ENCODE measurements at places on chromosomes 1 and 21.

DNA sequence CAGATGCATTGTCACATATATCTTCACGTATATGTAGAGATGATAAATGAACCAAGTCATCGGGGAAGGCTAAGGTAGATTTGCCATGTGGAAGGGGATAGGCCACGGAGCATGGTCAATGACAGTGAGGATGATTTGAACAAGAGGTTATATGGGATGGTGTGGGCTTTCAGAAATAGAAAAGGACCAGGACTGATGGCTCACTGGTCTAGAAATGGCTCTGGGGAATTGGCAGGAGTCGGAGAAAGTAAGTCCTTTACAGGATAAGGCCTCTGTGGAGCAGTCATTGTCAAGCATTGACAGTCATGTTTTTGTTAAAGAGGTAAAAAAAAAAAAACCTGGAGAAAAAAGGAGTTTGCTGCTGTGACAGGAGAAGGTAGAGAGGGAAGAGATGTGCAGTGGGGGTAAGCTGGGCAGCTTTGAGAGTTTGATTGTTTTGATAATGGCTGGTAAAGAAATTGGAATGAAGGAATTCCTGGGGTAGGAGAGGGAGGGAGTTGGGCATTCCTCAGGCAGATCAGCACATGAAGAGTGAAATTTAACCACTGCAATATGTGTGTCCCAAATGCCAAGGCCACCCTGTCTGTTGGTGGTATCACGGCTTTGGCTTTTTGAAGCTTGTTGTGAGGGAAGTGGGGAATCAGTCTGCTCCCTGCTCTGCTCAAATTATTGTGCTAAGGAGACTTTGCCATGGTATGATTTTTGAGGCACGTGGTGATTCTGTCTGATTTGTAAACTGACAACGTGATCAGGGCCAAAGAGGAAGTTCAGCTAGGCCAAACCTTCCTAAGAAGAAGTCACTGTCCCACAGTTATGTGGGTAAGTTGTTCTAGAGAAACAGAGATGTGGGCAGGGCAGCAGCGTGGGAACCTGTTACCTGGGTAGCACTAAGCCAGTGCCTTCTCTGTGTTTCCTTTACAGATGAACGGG is 26.0 kb downstream of the MACF1 start:
- DNase-seq, result no peak

- DNase-seq, result no peak
Observed at GRCh38 chr1:9438431-9439073, 100.7 kb upstream of the SLC25A33 start.

DNA sequence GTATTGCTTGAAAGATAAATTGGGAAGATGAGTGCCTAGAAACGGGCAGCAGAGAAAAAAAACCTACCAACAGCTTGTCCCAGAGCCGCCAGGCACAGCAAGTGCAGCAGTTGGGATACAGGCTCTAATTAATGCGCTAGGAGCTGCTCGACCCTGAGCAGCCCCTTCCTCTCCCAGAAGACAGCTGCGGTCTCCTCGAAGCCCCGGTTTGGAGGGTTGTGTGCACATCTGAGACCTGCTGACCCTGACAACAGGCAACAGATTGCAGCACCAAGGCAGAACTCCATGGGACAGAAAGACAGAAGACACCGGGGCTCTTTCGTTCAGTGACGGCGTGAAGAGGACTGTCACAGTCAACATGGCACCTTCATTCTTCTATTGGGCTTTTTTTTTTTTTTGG is 101.4 kb downstream of the TSEN15 start:
- DNase-seq, result no peak

DNA sequence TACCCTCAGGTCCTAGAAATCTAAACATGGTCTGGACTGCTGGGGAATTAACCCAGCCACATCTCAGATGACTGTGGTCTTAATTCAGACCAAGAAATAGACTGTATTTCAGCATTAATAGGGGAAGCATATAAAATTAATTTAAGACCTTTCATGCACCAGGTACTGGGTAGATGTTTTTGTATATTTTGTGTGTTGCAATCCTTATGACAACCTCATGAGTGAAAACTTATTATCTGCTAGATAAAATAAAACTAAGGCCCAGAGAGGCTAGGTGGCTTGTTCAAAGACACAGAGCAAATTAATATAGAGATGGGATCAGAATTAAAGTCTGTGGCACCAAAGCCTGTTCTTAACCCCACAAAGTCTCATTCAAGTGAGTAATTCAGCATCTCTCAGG is 40.1 kb downstream of the OPTC start:
- no peak for DNase-seq

GRCh38 chr1:167110586-167110985 is 16.7 kb downstream of the STYXL2 start:
- no peak for DNase-seq

DNA sequence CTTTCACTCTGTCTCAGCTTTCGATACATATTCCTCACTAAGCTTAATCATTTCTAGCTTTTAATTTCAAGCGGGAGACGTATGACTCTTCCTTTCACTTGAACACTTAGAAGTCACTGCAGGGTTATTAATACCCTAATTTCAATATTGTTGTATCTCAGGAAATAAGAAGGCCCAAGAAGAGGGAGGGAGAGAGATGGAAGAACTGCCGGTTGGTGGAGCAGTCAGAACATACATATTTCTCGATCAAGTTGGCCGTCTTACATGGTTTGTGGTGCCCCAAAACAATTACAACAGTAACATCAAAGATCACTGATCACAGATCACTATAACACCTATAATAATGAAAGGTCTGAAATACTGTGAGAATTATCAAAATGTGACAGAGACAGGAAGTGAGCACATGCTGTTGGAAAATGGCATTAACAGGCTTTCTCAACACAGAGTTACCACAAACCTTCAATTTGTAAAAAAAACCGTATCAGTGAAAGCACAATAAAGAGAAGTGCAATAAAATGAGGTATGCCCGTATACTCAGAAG is 145.4 kb upstream of the HP1BP3 start:
- DNase-seq, result no peak

- no peak for DNase-seq
Observed at GRCh38 chr1:228902781-228903433, 167.6 kb downstream of the RHOU start.

GRCh38 chr1:206021008-206021625 is 2.6 kb downstream of the CTSE start:
- DNase-seq, result no peak

- peak; percentile 2 for DNase-seq
Observed at GRCh38 chr1:24913616-24914225, 16.4 kb downstream of the RUNX3 start.

GRCh38 chr1:205693421-205693991 is 13.2 kb upstream of the SLC45A3 start:
- peak; percentile 21 for DNase-seq

- DNase-seq, result no peak
Observed at GRCh38 chr1:45317166-45317565, 9.5 kb upstream of the HPDL start.

GRCh38 chr21:45040739-45041138 is 33.6 kb upstream of the ADARB1 start:
- no peak for DNase-seq

- no peak for DNase-seq
Observed at GRCh38 chr1:44239961-44240371, 26.7 kb downstream of the DMAP1 start.

GRCh38 chr1:93878501-93878888 is 511 bp downstream of the DNTTIP2 start:
- DNase-seq, result peak; percentile 42

DNA sequence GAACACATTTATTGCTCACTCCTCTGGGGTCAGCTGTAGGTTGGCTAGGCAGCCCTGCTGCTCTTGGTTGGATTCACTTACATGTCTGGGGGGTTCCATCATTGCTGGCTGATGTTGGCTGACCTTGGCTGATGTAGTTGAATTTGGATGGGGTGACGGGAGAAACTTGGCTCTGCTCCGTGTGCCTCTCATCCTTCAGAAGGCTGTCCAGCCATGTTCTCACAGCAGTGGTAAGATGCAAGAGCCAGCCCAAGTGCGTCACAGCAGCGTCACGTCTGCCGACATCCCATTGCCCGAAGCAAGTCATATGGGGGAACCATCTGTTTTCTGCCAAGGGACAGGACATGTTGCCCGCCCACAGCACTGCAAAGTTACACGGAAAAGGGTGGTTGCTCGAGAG is 613.5 kb downstream of the MATN1 start:
- DNase-seq, result no peak

- DNase-seq, result no peak
Observed at GRCh38 chr1:201731592-201731991, 97.4 kb upstream of the IPO9 start.

DNA sequence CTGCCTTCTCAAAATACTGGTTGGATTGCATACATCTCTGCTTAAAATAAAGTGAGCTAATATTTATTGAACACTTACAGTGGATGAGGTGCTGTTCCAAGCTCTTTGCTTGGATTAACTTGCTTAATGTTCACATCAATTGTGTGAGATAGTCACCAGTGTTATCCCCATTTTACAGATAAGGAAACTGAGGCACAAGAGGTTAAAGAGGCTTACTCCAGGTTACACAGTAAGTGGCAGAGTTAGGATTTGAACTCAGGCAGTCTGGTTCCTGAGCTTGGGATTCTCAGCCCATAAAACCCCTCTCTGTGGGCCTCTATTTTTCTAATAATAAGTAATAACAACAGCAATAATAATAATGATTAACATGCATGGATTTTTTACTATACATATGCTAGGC is 13.6 kb upstream of the FAAH start:
- no peak for DNase-seq

DNA sequence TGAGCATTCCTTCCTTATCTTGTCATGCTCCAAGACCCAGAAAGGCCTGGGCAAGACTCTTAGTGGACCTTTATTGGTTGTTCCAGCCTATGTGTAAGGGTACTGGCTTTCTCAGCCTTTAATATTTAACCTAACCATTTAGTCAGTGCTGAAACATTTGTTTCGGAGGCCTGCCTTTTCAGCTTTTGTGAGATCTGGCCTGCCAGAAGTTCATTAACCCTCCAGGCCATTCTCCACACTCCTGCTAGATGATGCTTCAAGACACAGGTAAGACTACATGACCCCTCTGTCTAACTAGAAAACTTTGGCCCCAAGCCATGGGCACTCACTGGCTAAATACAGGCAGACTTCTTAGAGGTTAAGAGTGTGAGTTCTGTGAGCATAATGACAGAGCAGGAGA is 138.4 kb upstream of the ZP4 start:
- DNase-seq, result no peak

GRCh38 chr1:1215080-1215676 is 1.2 kb upstream of the TNFRSF4 start:
- no peak for DNase-seq

GRCh38 chr1:161739865-161740566 is 9.6 kb upstream of the DUSP12 start:
- no peak for DNase-seq

DNA sequence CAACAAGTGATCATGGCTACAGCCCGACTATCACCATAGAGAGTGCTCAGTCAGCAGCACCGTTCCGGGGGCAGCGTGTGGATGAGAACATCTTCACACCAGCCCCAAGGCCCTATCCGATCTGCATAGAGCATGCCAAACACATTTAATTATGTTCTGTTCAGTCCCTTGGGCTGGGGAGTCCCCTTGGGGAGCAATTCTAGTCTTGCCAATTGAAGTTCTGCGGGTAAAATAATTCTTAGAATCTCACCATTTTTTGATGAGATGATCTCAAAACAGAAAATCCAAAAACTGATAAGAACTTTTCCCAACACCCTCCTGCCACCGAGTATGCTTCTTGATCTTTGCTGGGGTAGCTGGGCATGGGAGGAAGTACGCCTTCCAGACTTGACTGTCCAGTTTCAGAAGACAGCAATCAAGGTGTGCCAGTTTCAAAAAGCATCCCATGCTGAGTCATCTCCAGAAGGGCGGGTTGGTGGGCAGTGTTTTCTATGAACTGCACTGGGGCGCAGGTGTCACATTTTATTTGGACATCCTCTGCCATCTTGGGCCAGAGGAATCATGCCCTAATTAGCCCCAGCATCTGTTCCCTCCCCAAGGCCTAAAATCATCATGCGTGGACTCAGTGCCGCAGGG is 20.8 kb upstream of the PTPRF start:
- DNase-seq, result no peak

- DNase-seq, result no peak
Observed at GRCh38 chr1:41101076-41101475, 79.6 kb upstream of the SLFNL1 start.

DNA sequence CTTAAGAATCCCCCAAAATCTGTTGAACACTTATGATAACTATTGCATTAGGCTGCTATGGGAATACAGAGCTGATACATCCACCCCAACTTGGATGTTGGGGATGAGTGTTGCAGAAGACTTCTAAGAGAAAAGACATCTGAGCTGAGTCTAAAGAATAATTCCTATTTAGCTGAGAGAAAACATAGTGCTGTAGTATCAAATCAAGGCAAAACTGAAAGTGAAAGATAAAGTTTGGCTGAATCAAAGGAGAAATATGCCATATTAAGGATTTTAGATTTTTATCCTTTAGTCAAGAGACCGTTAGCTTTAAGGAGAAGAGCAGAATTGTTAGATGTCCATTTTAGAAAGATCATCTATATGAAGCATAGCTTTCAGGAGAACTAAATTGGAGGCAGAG is 726.9 kb upstream of the PTBP2 start:
- DNase-seq, result no peak

- DNase-seq, result no peak
Observed at GRCh38 chr1:17168091-17168876, 36.6 kb upstream of the PADI1 start.

DNA sequence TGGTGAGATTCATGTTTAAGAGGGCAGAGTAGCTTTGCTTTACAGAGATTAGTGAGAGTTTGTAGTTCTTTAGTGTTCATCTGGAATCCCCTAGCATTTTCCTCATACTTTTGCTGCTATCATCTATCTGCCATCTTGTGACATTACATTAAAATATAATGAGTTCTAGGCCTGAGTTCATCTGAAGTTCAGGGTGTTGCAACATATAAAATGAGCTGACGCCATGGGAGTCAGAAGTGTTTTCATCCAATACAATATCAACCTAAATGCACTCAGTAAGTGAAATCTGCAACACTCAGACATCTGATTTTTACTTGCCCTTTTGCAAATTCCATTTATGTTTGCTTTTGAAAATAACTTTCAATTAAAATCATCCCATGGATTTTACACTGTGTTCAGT is 153.8 kb downstream of the NTNG1 start:
- no peak for DNase-seq

DNA sequence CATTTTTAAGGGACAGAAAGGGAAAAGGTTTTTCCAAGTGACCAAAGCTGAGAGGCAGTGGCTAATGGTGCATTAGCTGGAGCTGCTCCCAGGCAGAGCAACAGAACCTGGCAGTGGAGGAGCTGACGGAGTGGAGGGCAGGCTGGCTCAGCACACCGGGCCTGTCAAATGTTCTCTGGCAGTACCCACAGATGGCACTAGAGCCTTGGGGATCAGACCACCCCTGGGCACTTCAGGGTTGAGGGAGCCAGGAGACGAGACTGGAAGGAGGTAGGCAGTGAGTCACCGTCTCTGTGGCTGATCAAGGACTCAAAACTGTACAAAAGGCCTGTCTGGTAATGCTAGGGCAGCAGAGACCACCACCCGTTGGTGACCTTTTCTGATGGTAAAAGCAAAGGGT is 121.7 kb upstream of the KIAA0040 start:
- no peak for DNase-seq

DNA sequence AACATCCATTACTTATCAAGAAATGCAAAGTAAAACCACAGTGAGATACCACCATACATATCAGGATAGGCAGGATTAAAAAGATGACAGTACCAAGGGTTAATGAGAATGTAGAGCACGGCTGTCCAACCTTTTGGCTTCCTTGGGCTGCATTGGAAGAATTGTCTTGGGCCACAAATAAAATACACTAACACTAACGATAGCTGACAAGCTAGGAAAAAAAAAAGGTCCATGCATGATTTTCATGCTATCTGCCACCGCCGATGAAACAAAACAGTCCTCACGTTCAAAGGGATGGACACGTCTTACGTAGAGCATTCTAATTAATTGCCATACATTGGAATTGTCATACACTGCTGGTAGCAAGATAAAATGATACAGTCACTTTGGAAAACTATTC is 14.3 kb downstream of the BACH1 start:
- no peak for DNase-seq
